ENCODE measurements at places on chromosomes 7 and 10.

GRCh38 chr10:71156436-71156835, 55.9 kb upstream of the UNC5B start:
- no peak for DNase-seq

GRCh38 chr10:101833466-101833865, 10.1 kb downstream of the KCNIP2 start:
- no peak for DNase-seq

DNA sequence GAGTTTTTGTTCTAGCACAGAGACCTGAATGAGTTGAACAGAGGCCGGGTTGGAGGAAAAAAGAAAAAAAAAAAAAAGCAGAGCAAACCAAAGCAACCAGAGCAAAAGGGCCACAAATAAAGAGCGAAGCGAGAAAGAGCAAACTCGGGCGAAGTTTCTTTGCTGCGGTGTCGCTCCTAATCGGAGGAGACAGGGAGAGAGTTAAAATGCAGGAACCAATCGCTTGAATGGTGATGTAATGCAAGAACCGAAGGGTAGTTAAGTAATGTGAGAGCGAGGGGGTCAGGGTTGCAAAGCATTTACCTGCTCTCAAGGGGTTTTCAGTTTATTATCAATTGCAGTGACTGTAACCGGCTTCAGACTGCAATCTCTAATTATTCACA, 271.7 kb downstream of the TRIL start:
- peak; percentile 83 for DNase-seq

DNA sequence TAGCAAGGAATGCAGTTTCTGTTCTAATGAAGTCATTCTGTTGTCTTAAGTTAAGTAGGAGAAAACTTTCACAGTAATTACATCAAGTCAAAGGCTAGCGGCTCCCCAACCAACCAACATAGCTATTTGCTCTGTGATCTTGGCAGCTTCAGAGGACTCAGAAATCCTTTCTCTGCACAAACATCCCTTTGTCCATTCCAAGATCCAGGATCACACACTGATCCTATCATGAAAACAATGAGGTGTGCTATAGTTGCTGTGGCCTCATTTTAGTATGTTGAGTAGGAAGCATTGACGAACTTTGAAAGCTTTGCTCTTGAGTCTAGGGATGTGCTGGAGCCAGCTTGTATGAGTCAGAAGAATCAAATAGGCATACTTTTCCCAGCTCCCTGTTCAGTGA, 218.2 kb upstream of the PRSS58 start:
- DNase-seq: no peak

- DNase-seq: no peak
These were observed 30.1 kb downstream of the AFAP1L2 start for GRCh38 chr10:114374053-114374791.

GRCh38 chr7:53238021-53238605, 202.7 kb downstream of the POM121L12 start:
- no peak for DNase-seq

DNA sequence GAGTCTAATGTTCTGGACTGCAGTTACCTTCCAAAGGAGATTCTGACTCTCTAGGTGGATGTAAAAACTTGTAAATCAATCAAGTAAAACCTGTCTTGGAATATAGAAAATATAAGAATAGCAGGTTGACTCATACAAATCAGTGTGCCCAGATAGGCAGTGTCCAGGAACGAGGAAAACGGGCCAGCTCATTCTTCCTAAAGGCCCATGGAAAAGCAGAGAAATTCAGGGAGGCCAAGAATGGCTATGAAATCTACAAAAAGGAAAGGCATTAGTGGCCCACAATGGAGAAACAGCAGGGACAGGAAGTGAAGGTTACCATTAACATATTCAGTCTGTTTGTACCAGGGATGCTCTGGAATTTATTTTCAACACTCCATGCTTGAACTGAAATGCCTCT, 14.9 kb downstream of the GLI3 start:
- DNase-seq: no peak

DNA sequence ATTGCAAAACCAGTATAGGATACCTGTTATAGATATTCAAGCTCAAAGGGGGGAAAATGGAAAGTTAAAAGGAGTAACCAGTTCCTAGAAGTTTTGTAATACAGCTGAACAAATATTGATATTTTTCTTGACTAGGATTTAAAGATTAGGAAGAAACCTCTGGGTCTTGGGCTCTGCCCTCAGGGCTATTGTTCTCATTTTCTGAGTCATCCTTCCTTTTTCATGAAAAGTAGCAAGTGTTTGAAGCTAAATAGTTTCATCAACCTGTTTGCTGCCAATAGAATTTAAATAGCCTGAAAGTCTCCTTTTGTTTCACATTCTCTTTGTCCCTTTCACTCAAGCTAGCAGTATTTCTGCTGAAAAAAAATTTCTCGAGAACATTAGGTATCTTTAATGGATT, 1061.1 kb upstream of the GHITM start:
- DNase-seq: no peak

DNA sequence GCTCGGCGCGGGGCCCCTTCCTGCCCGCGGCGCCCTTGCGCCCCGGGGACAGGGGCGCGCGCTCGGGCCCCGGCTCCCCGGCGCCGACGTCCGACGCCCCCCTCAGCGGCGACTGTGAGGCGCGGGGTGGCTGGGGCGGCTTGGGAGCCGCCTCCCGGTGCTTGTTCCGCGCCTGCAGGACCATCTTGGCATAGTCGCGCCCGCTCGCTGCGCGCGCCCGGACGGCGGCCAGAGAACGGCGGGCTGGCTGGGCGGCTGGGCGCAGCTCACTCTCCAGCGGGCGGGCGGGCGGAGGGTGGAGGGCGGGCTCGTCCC, at the start of gene DPY19L1:
Gene DPY19L1, minus strand, starts transcription at position 275 of the 315 bp plus-strand sequence. Its CDS starts 91 bp downstream, at position 184.
- no peak for DNase-seq

- no peak for DNase-seq
These were observed 101.4 kb downstream of the MAD1L1 start for GRCh38 chr7:2131341-2131740.

DNA sequence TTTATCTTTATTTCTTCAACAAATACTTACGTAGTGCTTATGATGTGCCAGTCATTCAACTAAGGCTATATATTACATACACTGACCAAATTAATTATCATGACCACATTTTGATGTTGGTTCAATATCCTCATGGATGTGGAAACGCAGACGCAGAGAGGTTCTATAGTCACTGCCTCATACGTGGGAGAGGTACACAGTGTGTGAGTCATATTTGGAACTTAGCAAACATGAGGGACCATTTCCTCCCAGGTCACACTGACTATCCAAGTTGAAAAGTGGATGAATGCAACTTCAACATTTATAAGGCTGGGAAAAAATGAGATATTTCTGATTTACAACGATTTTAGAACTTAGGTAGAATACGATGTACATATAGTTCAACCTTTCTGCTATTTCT, 113.6 kb downstream of the PRLHR start:
- DNase-seq: no peak

DNA sequence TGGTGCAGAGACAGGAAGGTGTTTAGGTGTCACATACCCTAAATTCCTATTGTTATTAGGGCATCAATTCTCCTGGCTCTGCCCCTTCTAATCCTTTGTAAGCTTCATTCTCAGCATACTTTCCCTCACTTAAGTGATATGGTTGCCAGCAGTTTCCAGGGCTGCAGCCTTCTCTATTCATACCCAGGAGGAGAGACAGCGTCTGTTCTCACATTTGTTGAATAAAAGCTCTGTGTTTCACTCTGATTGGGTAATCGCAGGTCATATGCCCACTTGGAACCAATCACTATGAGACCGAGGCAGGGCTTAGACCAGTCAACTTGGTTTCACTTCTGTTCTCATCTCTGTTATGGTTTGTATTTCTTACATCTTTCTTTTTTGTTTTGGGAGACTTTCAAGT, 109.6 kb upstream of the MTPN start:
- DNase-seq: peak; percentile 89

DNA sequence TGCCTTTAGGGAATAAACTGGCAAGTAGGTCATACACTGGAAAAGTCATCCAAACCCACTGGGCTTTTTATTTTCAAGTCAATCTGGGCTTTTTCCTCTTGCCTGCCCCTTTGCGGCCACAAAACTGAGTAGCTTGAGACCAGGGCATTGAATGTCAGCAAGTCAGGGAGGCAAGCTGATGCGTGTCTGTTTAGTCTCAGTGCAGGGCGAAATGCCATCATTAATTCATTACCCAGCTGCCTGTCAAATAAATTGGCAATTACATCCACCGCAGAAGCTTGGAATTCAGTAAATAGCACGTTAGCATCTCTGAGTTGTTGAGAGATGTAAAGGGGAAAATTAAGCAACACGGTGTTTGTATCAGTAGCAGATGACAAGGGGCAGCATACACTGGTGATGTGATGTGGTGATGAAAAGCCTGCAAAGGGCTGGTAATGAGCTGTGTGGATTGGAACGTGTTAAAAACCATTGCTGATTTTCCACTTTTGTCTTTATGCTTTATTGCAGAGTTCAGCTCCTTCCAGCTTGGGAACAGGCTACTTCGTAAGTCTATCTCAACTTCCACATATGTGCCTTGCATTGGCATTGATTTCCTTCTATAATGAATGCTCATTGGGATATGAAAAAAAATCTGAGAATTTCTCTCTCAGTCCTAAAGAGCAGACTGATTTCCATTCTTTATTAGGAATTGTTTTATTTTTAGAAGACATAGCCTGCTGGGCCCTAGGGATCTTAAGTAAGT, 535.9 kb downstream of the AUTS2 start:
- DNase-seq: peak; percentile 65

GRCh38 chr10:59587083-59587755, 122.4 kb downstream of the SLC16A9 start:
- DNase-seq: no peak

DNA sequence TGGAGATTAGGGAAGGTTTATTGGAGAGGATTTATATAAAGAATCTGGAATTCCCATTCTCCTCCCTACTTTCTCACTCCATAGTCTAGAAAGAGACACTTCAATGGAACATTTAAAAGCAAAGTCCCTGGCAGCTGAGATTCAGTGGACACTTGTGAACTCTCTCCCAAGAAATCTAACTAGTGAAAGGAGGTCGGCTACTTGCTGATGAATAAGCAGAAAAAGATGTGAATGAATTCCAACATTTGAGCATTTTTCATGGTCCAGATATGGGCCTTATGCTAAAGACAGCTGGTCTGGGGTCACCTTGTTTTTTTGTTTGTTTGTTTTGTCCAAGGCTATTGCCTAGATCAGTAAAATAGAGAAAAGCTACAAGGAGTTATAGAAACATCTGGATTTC, 141.1 kb upstream of the LRRTM3 start:
- DNase-seq: no peak

GRCh38 chr7:141103847-141104429, 30.1 kb downstream of the TMEM178B start:
- DNase-seq: no peak

DNA sequence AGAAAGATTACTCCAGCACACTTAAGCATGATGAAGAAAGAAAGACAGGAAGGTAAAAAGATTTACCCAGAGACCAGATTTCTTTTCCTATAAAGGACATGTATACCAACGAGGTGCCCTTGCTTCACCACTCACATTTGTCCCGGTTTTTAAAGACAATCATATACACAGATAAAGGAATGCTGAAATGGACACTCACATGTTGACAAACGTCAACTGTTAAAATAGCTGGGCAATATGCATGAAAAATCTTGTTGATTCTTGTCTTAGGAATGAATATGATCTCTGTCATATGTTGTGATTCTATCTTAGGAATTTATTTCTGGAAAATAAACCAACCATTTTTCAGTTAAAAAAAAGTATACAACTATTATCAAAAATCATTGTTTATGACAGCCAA, 158.2 kb downstream of the SRPK2 start:
- DNase-seq: no peak

- DNase-seq: no peak
These were observed 118.1 kb downstream of the GNAT3 start for GRCh38 chr7:80393786-80394185.

DNA sequence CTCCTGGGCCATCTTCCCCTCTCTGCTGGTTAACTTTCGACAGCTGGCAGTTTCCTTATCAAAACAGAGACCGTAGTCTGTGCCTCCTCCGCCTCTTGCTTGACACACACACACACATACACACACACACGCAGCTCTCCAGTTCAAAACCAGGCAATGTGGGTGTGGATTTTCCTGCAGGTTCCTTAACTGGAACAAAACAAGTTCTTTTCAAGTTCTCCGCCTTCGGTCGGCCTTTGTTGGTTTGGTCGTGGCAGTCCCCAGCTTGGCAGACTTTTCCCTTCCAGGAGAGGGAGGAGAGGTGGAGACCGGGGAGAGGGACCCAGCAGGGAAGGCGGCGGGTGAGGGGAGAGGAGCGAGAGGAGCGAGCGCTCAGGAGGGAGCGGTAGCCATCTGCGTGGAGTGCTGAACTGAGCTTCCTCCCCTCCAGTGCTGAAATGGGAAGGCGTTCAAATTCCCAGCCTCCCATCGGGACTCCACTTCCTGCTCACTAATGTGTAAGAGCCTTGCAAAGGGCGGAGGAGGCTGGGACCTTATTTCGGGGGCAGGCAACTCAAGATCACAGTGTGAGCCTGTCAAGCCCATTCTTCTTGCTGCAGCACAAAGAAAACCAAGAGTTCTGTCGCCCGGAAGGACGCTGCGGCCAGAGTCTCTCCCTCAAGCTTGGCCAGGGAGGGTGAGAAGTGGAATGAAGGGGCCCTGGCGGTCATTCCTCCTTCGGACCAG, 120.6 kb downstream of the PRPF18 start:
- DNase-seq: peak; percentile 92

GRCh38 chr10:36381748-36382147, 739.7 kb upstream of the FZD8 start:
- DNase-seq: no peak

GRCh38 chr7:2754086-2754485, 66.1 kb downstream of the AMZ1 start:
- peak; percentile 50 for DNase-seq

DNA sequence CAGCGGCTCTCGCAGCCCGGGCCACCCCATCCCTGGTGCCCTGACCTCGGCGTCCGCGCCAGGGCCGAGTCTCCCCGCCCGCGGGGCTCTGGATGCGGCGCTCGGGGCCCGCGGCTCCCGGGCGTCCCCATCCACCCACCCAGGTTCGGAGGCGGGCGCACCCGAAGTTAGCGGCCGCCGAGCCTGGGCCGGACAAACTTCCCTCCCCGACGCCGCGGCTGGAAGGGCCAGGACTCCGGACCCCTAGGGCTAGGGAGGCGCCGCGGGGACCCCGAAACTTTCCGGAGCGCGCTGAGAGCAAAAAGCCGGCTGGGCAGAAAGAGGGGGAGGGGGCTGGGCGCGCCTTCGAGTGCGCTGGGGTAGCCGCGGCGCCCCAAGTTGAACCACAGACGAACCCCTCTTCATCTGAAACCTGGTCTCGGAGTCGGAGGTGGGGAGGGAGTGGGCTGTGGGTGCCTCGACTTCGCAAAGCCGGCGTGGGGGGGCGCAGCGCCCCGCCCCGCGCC, 3.7 kb upstream of the ELFN1 start:
- DNase-seq: peak; percentile 56

- DNase-seq: no peak
These were observed 155.3 kb downstream of the SND1 start for GRCh38 chr7:127807340-127807739.

GRCh38 chr10:6009961-6010360, 32.6 kb upstream of the IL15RA start:
- DNase-seq: no peak

DNA sequence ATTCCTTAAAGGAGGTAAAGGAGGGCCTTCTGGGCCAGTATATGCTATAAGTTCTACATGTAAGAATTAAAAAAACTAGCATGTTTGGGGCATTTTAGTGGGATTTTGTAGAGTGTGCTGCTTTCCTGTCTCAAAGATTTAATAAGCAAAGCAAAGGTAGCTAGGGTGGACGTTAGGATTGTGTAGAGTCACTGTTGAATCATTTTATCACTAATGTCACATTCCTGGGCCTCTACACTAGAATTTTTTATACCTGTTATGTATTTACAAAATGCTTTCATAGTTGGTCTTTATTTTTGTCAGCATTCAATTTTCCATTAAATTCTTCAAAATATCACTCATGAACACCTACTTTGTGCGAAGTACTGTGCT, 139.4 kb upstream of the PHYHIPL start:
- DNase-seq: no peak

Data from islet precursor cell (in vitro differentiated cells).